Vagina (tissue), 2 donors: ENCODE measurements at places on chromosomes 12 and 14. TPM values are rescaled to one million over a fixed set of nuclear protein-coding genes. Genes with fewer than 3 reads are reported as not detected.

Gene SLC22A17
- 37.8 TPM for total RNA-seq

Gene TGM1
- total RNA-seq: 269 TPM

Gene EPYC
- not detected for total RNA-seq

Gene SMCO2
- not detected for total RNA-seq

Gene PRICKLE1
- 25.3 TPM for total RNA-seq
